Left ventricle myocardium inferior (tissue), 1 donor: ENCODE measurements at places on chromosomes 2 and 18. TPM values are rescaled to one million over a fixed set of nuclear protein-coding genes. Genes with fewer than 3 reads are reported as not detected.

DNA sequence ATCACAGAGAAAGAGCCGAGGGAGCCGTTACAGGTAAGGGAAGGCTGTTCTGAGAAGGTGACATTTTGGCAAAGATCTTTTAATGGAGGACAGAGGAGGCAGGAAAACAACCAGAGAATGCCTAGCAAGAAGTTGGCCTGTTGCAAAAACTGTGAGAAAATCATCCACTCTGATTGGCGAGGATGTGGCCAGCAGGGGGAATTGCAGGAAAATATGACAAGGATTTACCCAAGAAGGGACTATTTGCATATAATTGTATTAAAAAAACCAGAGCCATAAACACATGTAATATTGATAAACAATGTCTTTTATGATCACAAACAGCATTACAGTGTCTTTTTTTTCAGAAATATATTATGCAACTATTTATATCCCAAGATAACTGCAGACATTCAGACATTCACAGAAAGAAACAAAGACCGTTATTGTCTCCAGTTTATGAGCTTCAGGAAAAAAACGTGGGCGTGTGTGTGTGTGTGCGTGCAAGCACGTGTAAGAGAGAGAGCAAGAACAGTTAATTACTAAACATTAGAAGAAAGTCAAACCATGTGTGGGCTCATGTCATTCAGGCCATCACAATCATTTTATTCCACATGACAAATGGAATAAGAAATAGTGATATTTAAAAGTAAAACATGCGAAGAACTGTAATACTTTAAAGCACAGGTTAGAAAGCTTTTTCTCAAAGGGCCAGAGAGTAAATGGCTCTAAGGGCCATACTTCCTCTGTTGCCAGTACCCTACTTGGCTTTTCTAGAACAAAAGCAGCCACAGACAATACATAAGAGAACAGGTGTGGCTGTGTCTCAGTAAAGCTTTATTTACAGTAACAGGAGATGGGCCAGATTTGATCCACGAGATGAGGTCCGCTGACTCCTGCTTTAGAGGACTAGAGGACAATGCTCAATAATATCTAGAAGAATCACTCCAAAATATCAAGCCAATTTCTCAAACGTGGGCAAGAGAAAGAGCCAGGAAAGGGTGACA is 324.1 kb downstream of the DLGAP1 start:
- no peak for DNase-seq

DNA sequence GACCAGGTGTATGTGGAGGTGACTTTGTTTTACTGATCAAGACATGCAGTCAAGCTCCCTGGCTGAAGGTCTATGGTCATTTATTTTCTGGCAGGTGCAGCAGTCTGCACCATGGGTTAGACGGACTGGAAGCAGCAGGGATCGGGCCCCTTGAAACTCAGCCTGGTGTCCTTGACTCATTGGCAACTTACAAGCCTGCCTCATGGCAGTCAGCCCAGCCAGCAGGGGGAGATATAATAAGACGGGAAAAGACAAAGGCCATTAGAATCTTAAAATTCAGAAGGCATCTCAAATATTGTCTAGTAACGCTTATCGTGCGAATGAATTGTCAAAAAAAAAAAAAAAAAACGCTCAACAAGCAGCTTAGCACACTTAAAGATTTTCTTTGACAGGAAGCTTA is 308.2 kb downstream of the EN1 start:
- no peak for DNase-seq

- no peak for DNase-seq
Observed at GRCh38 chr2:207571370-207571769, 41.6 kb downstream of the CREB1 start.

SLC19A3 gene
- total RNA-seq: 0.74 TPM

- no peak for DNase-seq
Observed at GRCh38 chr2:209636076-209636475, 135.6 kb upstream of the UNC80 start.

GRCh38 chr2:228652366-228652765 is 470.9 kb upstream of the SPHKAP start:
- no peak for DNase-seq

GRCh38 chr2:53450923-53451322 is 316.7 kb upstream of the CHAC2 start:
- no peak for DNase-seq

ATG9A gene
- total RNA-seq: 78.2 TPM

- DNase-seq: no peak
Observed at GRCh38 chr2:204449977-204450376, 95.3 kb upstream of the PARD3B start.

GRCh38 chr2:150378686-150379085 is 108.8 kb downstream of the RND3 start:
- no peak for DNase-seq

- DNase-seq: no peak
Observed at GRCh38 chr2:235719146-235719942, 225.5 kb downstream of the AGAP1 start.

GRCh38 chr2:98460573-98461497 is 16.2 kb downstream of the INPP4A start:
- no peak for DNase-seq

DNA sequence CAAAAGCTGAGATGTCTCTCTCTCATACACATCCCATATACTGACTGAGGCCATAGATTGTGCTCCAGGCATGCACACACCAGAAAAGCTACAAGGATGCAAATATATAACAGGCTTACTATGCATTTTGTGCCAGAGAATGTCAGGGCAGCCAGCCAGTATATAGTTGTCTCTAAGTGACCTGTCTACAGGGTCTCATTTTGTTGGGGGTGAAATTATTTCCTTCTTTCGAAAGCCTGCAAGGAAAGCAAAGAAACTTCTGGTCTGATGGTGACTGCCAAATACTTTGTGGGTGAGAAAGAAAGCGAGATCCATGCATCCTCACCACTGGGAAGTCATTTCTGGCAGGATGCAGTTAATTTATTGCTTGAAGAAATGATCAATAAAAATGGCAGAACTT is 70.2 kb downstream of the CDCA7 start:
- no peak for DNase-seq

CIB4 gene
- not detected for total RNA-seq
